ENCODE measurements at places on chromosomes 2 and 18.
A peak's percentile ranks its signal among the peaks of the same experiment; 100 is the strongest.

GRCh38 chr2:127508631-127509034 is 17.7 kb downstream of the IWS1 start:
- DNase-seq: peak; percentile 95

- no peak for DNase-seq
Observed at GRCh38 chr2:70241340-70241739, 7.1 kb downstream of the TIA1 start.

- no peak for DNase-seq
Observed at GRCh38 chr2:215671244-215671643, 235.4 kb upstream of the FN1 start.

DNA sequence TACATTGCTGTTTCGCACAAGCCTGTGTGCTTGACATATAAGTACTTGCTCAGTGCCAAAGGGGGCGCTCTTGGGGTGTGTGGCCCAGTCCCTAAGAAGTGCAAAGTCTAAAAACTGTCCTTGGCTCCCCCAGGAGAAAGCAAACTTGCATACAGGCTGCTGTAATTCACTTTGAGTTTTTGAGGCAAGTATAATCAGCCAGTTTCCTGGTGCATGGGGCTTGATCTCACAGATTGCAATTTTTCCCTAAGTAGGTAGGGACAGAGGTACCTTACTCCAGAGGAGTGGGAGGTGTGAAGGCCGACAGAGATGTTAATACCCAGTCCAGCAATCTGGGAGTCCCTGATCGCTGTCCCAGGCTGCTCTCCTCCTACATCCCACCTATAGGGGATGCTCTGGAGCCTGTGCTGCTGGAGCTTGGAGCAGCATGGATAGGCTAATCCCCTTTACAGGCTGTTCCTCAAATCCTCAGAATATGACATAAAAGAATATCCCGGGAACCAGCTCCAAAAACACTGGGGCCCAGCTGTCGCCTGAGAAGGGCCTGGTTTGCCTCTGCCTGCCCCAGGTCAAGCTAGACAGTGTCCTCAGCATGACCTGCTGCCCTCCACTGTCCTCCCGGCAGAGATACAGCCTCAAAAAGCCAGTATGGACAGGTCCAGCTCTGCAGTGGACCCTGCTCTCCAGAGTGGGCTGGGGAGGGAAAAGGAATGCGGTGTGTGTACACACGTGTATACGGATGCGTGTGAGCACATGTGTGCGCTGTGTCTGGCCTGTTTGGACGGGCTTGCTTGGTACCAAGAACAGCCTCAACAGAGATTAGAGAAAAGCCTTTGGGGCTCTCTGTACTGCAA is 136.5 kb upstream of the HAAO start:
- no peak for DNase-seq

DNA sequence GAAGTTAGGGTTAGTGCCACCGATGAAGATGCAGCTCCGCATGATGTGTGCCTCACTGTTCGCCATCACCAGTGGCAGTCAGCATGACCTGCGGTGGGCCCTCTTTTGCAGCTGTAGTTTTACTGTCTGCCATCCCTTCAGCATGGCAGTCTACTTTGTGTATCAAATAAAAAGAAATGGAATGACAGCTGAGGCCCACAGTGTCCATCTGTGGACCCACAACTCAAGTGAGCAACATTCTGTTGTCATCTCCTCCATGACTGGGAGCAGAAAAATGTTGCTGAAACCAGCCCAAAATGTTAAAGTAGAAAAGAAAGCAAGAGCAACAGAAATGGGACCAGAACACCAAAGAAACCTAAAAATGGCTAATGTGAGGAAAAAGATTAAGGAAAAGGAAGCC is 128.7 kb downstream of the MEP1B start:
- no peak for DNase-seq

- DNase-seq: peak; percentile 71
Observed at GRCh38 chr2:47119001-47119400, 36.1 kb downstream of the STPG4 start.

- no peak for DNase-seq
Observed at GRCh38 chr2:33782395-33783230, 183.5 kb upstream of the FAM98A start.

Measured in amniotic stem cell (primary cell).